ENCODE measurements at places on chromosomes 2 and 18. TPM values are rescaled to one million over a fixed set of nuclear protein-coding genes. Genes with fewer than 3 reads are reported as not detected.

GRCh38 chr2:39107156-39107555 is 13.7 kb downstream of the SOS1 start:
- no peak overlapping the region for H3K27ac ChIP-seq
- no peaks in the 10 kb centered on the region for H3K27me3 ChIP-seq
- H3K4me1 ChIP-seq: no peaks in the 10 kb centered on the region

The SEPTIN10 gene
- total RNA-seq: 59.0 TPM

DNA sequence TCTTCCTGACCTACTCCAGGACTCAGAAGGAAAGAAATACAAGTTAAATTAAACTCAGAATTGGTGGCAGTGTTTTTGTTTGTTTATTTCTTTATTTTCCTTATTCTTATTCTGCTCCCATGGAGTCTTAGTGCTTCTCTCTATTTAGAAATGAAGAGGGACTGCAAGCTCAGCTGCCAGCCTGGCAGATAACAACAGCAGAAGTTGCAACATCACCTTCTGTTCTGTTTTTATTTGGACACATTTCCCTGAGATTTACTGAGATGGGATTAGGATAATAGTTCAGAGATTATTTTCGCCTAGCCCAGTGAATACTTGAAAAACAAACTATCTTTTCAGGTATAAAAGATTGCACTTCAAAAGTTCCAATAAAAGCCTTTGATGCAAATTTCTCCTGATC is 70.4 kb upstream of the DTNA start:
- H3K4me3 ChIP-seq: no peak overlapping the region
- no peaks in the 10 kb centered on the region for H3K36me3 ChIP-seq
- no peak for DNase-seq
- H3K27ac ChIP-seq: no peak overlapping the region
- H3K27me3 ChIP-seq: no peaks in the 10 kb centered on the region

- no peaks in the 10 kb centered on the region for H3K27me3 ChIP-seq
- no peaks in the 10 kb centered on the region for H3K4me1 ChIP-seq
- no peak for DNase-seq
Measured at GRCh38 chr2:109032229-109032820, 43.3 kb upstream of the EDAR start.

GRCh38 chr2:1856475-1856874 is 112.2 kb upstream of the PXDN start:
- H3K36me3 ChIP-seq: no peaks in the 10 kb centered on the region
- no peaks in the 10 kb centered on the region for H3K27me3 ChIP-seq
- no peak overlapping the region for H3K4me3 ChIP-seq
- no peak overlapping the region for H3K27ac ChIP-seq
- no peaks in the 10 kb centered on the region for H3K4me1 ChIP-seq

The UGT1A3 gene
- not detected for total RNA-seq

DNA sequence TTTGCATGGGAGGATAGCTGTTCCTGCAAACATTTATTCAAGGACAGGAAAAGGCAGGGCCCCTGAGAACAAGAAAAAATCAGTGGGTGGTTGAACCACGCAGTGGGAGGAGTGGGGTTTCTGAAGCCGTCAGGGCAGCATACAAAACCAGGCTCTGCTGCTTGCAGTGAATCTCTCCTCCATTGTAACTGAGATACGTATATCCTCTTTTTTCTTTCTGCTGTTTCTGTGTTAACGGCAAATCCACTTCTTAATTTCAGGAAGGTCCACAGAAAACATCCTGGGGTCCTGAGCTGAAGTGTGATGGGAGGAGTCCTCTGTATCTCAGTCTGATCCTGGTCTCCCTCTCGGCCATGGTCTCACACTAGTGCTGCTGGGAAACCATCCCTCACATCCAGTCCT is 27.2 kb upstream of the KCNF1 start:
- no peaks in the 10 kb centered on the region for H3K36me3 ChIP-seq
- no peaks in the 10 kb centered on the region for H3K4me1 ChIP-seq
- no peaks in the 10 kb centered on the region for H3K27me3 ChIP-seq
- no peak overlapping the region for H3K27ac ChIP-seq
- no peak overlapping the region for H3K4me3 ChIP-seq

The RASGRP3 gene
- 1.6 TPM for total RNA-seq

DNA sequence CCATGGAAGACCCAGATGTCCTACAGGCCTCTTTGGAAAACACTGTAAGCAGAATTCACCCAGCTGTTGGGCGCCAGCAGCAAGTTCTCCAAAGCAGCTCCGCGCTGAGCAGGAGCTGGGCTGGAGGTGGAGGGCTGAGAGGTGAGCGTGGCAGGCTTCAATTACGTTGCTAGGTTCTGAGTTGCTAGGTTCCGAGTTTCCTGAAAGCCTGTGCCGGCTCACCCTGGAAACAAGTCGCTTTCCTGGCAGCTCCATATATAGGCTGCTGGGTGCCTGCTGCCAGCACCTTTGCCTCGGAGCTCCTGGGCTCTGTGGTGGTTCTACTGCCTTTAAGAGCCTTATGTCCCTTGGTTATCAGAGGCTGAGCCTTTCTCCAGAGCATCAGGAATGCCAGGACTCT is 14.4 kb upstream of the EGR4 start:
- no peaks in the 10 kb centered on the region for H3K4me1 ChIP-seq
- H3K27me3 ChIP-seq: no peaks in the 10 kb centered on the region
- no peak overlapping the region for H3K27ac ChIP-seq
- no peak for DNase-seq
- no peaks in the 10 kb centered on the region for H3K36me3 ChIP-seq
- H3K4me3 ChIP-seq: no peak overlapping the region

The HAAO gene
- 7.2 TPM for total RNA-seq

GRCh38 chr18:8849696-8850095 is 144.3 kb downstream of the MTCL1 start:
- no peaks in the 10 kb centered on the region for H3K36me3 ChIP-seq
- no peaks in the 10 kb centered on the region for H3K27me3 ChIP-seq
- no peak overlapping the region for H3K4me3 ChIP-seq
- no peak overlapping the region for H3K27ac ChIP-seq
- DNase-seq: no peak

- no peak overlapping the region for H3K4me3 ChIP-seq
- H3K27ac ChIP-seq: peak overlapping the region; percentile 94
- DNase-seq: no peak
Measured at GRCh38 chr18:48901145-48902022, 49.4 kb downstream of the SMAD7 start.

DNA sequence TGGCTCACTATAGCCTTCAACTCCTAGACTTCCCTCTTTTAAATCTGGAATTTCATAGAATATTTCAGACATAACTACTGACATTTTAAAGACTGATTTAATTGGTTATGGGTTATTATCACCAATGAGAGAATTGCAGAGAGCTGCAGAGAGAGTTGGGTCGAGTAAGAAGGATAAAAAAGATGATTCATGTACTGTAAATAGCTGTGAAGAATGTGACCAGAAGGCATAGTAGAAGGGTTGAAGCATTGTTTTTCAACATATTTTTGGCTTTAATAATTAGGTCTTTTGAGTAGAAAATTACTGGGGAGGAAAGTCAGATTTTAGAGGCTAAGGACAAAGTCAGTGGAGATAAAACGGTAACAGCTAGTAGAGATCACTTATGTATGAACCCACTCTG is 503.2 kb upstream of the SLC8A1 start:
- H3K4me1 ChIP-seq: no peaks in the 10 kb centered on the region
- H3K27ac ChIP-seq: no peak overlapping the region
- H3K27me3 ChIP-seq: no peaks in the 10 kb centered on the region
- no peak for DNase-seq
- no peak overlapping the region for H3K4me3 ChIP-seq

The SLC25A52 gene
- total RNA-seq: not detected

- no peak overlapping the region for H3K4me3 ChIP-seq
- no peaks in the 10 kb centered on the region for H3K36me3 ChIP-seq
- H3K27me3 ChIP-seq: no peaks in the 10 kb centered on the region
- H3K4me1 ChIP-seq: no peaks in the 10 kb centered on the region
- no peak overlapping the region for H3K27ac ChIP-seq
- DNase-seq: no peak
Measured at GRCh38 chr2:202599105-202599504, 35.7 kb upstream of the FAM117B start.

DNA sequence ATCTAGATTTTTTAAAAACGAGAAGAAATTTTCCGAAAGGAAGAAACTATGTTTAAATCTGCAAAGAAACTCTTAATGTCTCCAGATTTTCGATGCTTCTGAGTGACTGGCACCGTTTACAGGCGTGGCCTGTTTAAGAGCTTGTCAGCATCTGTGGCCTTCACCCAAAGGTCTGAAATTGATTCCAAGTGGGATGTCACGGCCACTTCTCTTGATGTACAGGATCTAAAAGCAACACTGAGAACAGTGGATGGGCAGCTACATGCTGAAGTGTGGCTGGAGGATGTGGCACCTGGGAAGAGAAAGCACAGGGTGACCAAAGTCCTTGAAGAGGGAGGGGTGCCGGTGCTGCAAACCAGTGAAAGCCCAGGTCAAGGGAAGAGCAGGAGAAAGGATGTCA is 28.0 kb downstream of the EMILIN2 start:
- no peaks in the 10 kb centered on the region for H3K36me3 ChIP-seq
- no peaks in the 10 kb centered on the region for H3K27me3 ChIP-seq
- no peak for DNase-seq

The PROKR1 gene
- total RNA-seq: not detected

The CNRIP1 gene
- 37.7 TPM for total RNA-seq

The CCDC150 gene
- total RNA-seq: 7.1 TPM

- peak; percentile 27 for DNase-seq
- H3K27me3 ChIP-seq: no peaks in the 10 kb centered on the region
- no peak overlapping the region for H3K27ac ChIP-seq
Measured at GRCh38 chr18:23994361-23994902, 20.1 kb upstream of the TTC39C start.

DNA sequence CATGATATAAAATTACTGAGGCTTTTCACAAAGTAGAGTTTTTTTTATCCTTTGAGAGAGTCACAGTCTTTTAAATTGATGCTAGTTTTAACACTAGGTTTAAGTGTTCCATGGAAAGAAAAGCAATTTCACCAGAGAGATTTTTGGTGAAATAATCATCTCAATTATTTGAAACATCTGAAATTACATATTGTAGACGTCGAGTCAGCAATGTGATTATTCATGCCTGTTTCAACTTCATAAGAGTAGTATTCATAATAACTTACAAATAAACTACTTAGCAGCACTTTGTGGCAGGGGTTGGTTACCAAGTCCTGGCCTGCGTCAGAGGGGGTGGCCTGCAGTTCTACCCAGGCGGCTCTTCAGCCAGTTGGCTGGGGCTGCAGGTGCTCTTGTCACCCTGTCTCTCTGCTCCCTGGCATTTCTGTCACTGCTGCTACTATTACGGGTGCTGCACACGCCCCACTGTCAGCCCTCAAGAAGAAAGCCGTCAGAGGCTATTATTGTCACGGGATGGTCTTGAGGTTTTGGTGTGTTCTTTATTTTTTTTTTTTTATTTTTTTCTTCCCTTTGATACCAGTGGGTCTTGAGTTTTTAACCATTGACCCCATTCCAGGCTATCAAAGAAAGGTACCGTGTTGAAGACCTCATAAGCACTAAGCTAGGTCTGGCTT is 50.4 kb downstream of the MALT1 start:
- no peaks in the 10 kb centered on the region for H3K36me3 ChIP-seq
- H3K27me3 ChIP-seq: no peaks in the 10 kb centered on the region
- H3K4me3 ChIP-seq: no peak overlapping the region
- DNase-seq: no peak

The EMX1 gene
- total RNA-seq: not detected

DNA sequence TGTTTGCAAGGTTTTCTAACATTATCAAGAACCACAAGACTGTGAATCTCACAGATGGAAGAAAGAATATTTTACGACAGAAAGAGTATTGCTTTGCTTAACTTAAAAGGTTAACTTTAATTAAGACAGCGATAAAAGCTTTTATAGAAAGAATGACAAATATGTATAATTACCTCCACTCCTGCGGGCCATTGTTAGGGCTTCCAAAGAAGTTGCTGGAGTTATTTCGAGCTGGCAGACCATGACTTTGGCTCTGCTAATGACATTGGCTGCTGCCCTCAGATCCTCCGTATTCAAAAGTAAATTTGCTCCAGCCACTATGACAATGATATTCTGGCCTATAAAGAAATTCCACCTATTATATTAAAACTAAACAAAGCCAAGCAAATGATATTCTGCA is 47.3 kb downstream of the RBKS start:
- no peak overlapping the region for H3K27ac ChIP-seq
- no peak overlapping the region for H3K4me3 ChIP-seq
- H3K36me3 ChIP-seq: no peaks in the 10 kb centered on the region
- no peaks in the 10 kb centered on the region for H3K27me3 ChIP-seq

DNA sequence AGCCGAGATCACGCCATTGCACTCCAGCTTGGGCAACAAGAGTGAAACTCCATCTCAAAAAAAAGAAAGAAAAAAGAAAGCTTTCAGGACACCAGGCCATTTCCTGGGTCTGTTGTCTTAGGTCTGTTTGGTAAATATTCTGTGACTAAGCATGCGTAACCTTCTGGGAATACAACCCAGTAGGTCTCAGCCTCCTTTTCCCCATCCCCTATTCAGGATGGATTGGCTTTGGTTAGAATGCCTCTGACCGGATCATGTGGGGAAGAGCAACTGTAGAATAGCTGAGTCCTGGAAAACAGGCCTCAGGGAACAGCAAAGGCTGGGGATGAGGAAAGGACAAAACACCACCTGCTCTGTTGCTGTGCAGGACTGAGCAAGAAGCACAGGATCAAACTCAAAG is 1.6 kb upstream of the PDCL3 start:
- no peaks in the 10 kb centered on the region for H3K27me3 ChIP-seq
- no peak overlapping the region for H3K4me3 ChIP-seq
- DNase-seq: no peak

DNA sequence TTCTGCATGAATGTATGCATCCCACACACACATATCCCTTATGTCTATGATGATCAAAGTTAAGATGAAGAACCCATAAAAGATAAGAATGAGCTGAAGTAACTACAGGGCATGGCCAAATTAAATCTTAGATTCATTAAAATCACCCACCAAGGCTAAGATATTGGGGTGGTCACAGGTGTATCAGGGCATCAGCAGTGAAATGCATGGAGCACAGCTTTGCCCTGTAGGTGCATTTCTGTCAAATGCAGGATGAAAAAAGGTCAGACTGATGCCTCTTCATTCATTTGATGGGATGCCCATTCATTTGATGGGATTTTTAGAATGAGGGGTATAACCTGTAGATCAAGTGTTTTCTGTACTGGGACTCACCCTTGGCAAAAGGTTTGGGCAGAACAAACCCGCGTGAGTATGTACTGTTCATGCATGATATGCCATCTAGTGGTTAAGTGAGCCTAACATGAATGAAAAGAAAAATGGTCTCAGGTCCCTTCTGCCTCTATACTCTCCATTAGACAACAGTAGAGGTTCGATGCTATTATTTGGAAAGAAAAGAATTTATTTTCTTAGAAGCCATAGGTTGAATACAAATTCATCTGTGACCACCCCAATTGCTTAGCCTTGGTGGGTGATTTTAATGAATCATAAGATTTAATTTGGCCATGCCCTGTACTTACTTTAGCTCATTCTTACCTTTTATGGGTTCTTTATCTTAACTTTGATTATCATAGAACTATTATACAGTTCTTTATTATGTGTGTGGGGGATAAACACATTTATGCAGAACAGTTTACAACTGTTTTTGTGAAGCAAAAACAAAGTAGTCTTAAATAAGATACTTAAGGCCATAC is 43.2 kb upstream of the NOSTRIN start:
- H3K4me3 ChIP-seq: no peak overlapping the region
- DNase-seq: no peak
- H3K27ac ChIP-seq: no peak overlapping the region
- no peaks in the 10 kb centered on the region for H3K4me1 ChIP-seq
- no peaks in the 10 kb centered on the region for H3K36me3 ChIP-seq
- H3K27me3 ChIP-seq: no peaks in the 10 kb centered on the region

Data from ascending aorta (tissue), 2 donors.